ENCODE measurements at places on chromosomes 11 and 22. TPM values are rescaled to one million over a fixed set of nuclear protein-coding genes. Genes with fewer than 3 reads are reported as not detected.

DNA sequence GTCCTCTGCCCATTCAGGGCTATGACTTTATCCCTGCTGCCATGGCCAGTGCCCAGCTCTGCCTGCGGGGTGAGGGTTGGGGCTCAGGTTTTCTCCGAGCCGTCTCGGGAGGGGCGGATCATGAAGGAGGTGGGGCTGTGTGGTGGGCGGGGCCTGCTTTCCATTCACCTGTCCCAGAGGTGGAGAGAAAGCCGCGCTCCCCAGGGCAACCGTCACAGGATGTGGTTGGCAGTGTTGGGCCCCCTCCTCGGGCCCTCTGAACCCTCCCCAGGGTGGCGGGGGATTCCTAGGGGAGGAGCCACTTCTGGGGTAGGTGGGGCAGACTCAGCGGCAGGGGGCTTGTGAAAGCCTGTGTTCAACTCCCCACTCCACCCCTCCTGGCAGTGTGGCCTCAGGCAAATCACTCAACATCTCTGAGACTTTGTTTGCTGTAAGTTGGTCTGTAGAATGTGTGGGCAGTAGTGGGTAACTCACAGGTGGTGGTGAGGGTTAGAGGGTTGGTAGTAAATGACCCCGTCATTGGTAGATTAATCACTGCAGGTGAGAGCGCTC lies 50.3 kb downstream of the CD6 start:
- DNase-seq: no peak

DNA sequence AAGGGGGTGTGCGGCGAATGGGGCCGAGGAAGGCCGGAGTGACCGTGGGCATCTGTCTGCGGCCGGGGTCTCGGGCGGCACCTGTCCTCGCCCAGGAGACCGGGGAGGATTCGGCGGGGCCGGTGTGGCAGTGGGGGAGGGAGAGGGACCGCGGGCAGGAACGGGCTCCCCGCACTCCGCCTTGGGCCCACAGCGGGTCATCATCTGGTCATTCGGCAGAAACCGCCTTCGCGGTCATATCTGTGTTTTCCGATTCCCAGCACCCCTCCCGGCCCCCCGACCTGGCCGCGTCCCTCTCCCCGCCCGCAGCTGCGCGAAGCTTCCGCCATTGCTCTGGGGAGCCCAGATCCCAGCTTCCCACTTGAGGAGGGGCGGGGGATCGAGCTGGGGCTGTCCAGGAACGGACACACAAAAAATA lies 824 bp upstream of the CBX6 start:
- peak; percentile 38 for DNase-seq

- DNase-seq: no peak
Observed at GRCh38 chr22:25892678-25893077, 150.7 kb downstream of the MYO18B start.

- DNase-seq: peak; percentile 77
Observed at GRCh38 chr11:10388574-10388973, 66.5 kb upstream of the AMPD3 start.

GRCh38 chr11:64206457-64207255 lies at the start of gene FERMT3:
FERMT3 (plus strand) TSS chr11:64206721; CDS start chr11:64207365, 644 bp downstream.
- peak; percentile 51 for DNase-seq

DNA sequence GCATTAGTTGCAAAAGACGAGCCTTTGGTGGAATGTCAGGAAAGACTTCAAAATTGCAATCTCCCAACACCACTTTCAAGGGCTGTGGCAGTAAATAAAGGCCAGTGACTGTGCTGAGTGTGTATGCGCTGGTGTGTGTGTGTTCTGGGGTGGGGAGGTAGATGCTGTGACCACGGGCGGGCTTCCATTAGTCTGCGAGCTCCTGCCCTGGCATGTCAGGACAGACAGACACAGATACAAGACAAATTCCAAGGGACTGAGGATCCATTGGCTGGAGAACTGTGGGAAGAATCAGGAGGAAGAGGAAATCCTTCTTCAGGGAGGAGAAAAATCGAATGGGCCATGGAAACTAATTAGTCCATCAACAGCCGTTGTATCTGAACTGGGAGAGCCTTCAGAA lies 83.6 kb downstream of the FEZ1 start:
- DNase-seq: no peak

DNA sequence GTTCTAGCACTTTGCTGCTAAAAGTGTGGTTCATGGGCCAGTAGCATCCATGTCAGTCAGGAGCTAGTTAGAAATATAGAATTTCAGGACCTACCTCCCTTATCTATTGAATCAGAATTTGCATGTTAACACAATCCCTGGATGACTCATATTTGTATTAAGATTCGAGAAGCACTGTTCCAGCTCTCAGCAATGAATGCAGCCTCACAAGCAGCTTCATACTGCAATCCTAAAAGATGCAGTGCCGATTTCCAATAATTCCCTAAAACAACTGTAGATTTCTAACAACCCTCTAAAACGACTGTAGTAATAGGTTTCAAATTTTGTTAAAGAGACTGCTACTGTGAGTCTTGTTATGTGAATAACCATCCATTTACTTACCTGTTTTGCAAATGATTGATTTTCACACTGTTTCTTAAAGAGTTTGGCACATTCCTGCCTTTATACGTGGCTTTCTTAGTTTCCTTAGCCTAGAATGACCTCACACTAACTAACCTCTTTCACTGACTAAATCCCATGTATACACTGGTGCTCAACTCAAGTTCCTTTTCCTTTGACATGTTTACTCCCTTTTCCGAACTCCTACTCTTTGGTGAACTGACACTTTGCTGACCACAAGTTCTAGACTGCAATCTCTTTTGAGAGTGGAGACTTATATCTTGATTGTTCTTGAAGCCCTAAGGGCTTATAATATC lies 511.8 kb downstream of the METTL15 start:
- no peak for DNase-seq

DNA sequence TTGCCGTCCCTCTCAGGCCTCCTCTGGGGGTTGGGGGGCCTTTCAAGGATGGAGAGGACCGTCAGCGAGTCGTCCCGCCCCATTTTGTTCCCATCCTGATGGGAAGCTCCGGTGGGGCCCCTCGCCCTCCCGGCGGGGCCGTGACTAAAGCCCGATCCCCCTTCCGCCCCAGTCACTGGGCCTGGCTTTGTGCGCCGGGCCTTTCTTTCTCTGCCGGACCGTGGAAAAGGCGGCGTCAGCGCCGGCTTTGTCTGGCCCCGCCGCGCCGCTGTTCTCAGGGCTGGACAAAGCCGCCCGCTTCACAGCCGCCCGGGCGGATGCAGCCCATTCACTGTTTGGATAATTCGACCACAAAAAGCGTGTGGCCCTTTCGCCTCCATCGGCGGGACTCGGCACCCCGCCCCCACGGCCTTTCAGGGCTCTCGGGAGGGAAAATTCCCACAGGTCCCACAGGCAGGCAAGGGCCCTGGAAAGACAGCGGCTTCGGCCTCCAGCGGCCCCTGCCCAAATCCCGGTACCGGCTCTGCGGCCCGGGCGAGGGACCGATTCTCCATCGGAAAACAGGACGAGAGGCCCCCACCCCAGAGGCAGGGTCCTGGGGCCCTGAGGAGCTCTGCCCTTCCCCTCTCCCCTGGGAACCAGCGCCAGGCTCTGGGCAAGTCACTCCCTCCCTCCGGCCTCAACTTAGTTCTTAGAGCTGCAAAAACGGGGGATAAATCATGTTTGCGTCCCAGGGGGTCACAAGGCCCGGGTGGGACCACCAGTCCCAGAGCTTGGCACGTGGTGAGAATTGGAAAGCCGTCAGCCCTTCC lies 87.2 kb downstream of the WNT7B start:
- DNase-seq: no peak

DNA sequence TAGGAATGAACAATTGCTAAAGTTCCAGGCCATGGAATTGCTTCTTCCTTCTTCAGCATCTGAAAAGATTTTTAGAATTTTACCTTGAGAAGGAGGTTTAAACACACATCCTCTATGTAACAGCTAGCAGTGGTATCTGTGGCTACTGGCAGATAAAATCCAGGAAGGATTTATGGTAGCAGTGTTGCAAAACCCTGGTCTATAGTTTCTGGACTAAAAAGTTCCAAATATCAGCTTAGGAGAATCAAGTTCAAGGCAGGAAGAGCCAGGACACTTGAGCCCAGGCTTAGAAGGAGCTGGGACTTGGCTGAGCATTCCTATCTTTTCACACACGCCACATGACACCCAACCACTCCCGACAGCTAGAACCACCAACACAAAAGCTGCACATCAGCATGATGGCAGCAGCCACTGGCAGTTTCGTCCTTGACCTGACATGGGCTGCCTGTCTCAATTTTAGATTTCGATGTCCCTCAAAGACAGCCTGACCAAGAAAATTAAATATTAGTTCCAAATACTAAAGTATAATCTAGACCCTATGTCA lies 14.1 kb downstream of the LARGE2 start:
- DNase-seq: no peak

- DNase-seq: no peak
Observed at GRCh38 chr11:1240771-1241170, 17.9 kb downstream of the MUC5B start.

- no peak for DNase-seq
Observed at GRCh38 chr11:76795936-76796441, 12.8 kb downstream of the TSKU start.

- no peak for DNase-seq
Observed at GRCh38 chr11:61926235-61926634, 8.9 kb upstream of the RAB3IL1 start.

- no peak for DNase-seq
Observed at GRCh38 chr11:42172441-42172840, 713.0 kb upstream of the LRRC4C start.

DNA sequence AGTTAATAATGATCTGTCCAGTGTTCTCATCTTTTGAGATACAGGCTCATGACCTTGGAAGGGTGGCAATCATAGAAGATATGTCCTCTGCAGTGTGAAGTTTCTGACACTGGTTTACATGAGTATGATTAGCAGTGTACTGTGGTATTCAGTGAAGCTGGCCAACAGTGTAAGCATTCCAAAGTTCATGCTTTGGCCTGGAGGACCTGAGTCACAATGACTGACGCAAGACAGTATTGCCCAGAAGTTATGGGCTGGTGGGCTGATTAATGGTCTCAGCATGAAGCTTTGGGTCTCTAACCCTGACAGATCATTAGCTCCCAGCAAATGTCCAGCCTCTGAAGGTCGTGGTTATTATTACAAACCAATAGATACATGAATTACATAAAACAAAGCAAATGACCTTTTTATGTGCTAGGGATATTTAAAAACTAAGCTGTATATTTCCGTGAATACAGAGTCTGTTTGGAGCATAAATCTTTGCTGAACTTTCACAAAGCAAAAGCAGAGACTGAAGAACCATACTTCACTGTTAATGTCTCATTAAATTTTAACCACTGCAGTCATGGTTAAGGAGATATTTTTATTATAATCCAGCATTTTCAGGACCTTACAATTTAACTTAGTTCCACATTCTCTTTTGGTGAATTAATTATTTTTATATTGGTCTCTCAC lies 28.3 kb upstream of the USP47 start:
- peak; percentile 57 for DNase-seq

DNA sequence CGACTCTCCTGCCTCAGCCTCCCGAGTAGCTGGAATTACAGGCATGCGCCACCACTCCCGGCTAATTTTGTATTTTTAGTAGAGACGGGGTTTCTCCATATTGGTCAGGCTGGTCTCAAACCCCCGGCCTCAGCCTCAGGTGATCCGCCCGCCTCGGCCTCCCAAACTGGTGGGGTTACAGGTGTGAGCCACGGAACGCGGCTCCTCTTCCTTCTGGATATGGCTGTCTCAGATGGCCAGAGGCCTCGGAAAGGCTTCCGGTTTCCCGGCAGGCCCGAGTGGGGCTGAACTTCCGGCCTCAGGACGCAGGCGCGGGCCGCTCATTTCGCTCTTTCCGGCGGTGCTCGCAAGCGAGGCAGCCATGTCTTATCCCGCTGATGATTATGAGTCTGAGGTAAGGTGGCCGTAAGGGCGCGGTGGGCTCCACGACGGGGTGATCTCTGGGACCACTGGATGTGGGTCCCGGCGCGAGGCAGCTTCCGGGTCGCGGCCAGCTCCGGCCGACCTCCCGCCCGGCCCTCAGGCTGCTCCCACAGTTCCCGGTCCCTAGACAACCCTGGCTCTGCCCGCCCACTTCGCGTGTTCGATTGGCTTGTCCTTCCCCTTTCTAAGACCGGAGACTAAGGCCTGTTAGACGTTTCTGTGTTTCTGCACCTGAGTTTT lies at the start of gene EIF3L:
EIF3L (plus strand) TSS at position 331 of the 663 bp plus-strand sequence; CDS start at position 362, 31 bp downstream.
- DNase-seq: peak; percentile 87

DNA sequence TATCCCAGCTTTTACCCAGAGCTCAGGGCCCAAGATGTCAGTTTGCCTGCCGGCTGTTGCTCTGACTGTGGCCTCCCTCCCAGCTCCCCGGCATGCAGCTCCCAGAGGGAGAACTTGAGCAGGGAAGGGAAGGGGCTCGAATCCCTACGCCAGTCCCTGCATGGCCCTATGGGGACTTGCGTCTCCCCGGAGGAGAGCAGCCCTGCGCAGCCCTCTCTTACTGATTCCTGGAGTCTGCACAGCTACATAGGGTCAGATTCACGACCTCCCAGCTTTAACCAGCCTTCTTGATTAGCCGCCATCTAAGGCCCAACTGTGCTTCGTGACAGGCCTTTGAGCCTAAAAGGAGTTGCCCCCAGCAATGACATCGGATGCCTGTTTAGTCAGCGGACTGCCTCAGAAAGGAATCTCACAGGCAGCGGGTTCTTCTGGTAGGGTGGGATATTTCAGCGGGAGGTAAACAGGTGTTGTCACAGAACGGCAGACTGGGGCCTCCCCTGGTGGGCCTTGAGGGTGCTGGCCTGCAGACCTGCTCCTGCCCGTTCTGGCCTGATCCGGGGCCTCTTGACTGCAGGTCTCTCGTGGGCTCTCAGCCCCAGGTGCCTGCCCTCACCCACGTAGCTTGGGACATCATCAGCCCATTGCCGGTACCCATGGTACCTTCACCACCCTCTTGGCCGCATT lies 43.8 kb upstream of the KCNQ1OT1 start:
- DNase-seq: no peak

DNA sequence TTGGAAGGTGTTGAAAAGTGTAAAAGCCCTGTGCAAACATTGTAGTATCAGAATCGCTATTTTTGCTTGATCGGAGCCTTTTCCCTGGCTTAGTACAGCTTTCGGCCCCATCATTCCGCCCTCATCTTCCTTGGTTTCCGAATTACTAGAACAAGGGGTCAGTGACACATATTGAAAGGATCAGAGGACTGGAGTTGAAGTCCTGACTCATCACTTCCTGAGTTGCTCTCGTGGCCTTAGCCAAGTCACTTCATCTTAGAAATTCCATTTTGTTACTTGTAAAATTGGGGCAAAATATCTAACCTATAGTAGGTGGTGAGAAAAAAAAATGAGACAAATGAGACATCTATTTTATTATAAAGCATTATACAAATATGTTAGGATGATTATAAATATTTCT lies 375.0 kb downstream of the NTM start:
- DNase-seq: no peak

The MYEOV gene
- 1.1 TPM for total RNA-seq

The CHRM1 gene
- not detected for total RNA-seq

The PGA3 gene
- not detected for total RNA-seq

The ANKRD42 gene
- 3.7 TPM for total RNA-seq

The GNAZ gene
- total RNA-seq: 0.92 TPM

The MS4A4A gene
- total RNA-seq: 15.6 TPM

The KRTAP5-5 gene
- not detected for total RNA-seq

The PKDREJ gene
- not detected for total RNA-seq

The GPHA2 gene
- not detected for total RNA-seq

The KRTAP5-8 gene
- total RNA-seq: not detected

The GGTLC2 gene
- not detected for total RNA-seq
